Fibroblast of villous mesenchyme (primary cell): ENCODE measurements at places on chromosomes 13 and 19. TPM values are rescaled to one million over a fixed set of nuclear protein-coding genes. Genes with fewer than 3 reads are reported as not detected.

Gene FGF14
- total RNA-seq: under 0.01 TPM in 2 replicates

Gene ITGBL1
- total RNA-seq: 21.2 and 42.5 TPM in 2 replicates

Gene PDX1
- not detected in 2 replicates for total RNA-seq

- peak; percentile 55 for DNase-seq
Measured at GRCh38 chr19:12792051-12792852, 966 bp downstream of the JUNB start.

DNA sequence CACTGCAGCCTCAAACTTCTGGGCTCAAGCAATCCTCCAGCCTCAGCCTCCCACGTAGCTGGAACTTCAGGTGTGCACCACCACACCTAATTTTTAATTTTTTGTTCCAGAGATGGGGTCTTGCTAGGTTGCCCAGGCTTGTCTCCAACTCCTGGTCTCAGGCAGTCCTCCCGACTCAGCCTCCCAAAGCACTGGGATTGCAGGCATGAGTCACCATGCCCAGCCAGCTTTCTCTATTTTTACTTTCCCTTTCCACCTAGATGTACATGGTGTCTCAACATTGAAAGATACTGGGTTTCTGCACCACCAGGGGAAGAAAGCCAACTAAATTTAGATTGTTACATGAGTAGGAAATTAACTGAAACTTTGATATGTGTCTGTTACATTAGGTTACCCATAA lies 13.8 kb upstream of the ZNF846 start:
- DNase-seq: no peak

- DNase-seq: no peak
Measured at GRCh38 chr13:38624822-38625221, 62.1 kb upstream of the FREM2 start.

GRCh38 chr13:46948338-46948737 lies 51.5 kb upstream of the HTR2A start:
- DNase-seq: no peak
